NCI-H2029 (cell line): ENCODE measurements at places on chromosomes 6 and 20.

DNA sequence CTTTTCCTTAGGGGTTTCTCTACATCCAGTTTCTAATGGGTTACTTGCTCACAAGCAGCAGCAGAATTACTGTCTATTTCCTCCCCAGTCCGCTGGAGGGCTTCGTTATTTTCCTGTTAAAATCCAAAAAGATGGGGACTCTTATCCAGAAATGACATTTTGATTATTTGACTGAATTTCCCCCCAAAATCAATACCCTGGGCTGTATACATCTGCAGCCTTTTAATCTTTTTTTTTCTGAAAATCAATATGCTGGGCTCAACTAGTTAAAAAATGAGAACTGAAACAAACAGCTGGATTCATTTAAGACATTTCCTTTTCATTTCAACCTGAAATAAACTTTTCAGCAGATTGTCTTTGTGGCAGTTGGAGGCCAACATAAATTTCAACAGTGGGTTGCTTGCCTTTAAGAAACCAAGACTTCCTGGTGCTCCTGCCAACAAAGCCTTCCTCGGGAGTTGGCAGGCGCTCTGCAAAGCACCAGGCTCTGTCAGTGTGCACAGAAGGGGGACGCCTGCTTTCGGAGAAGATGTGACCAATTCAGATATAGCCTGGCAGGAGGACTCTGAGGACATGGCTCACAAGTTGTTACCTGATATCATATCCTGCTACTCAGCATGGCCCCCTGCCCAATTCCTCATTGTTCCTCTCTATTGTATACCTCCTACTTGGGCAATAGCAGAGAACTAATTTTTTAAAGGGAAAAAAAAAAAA lies 204.7 kb upstream of the ARG1 start:
- DNase-seq, result no peak

DNA sequence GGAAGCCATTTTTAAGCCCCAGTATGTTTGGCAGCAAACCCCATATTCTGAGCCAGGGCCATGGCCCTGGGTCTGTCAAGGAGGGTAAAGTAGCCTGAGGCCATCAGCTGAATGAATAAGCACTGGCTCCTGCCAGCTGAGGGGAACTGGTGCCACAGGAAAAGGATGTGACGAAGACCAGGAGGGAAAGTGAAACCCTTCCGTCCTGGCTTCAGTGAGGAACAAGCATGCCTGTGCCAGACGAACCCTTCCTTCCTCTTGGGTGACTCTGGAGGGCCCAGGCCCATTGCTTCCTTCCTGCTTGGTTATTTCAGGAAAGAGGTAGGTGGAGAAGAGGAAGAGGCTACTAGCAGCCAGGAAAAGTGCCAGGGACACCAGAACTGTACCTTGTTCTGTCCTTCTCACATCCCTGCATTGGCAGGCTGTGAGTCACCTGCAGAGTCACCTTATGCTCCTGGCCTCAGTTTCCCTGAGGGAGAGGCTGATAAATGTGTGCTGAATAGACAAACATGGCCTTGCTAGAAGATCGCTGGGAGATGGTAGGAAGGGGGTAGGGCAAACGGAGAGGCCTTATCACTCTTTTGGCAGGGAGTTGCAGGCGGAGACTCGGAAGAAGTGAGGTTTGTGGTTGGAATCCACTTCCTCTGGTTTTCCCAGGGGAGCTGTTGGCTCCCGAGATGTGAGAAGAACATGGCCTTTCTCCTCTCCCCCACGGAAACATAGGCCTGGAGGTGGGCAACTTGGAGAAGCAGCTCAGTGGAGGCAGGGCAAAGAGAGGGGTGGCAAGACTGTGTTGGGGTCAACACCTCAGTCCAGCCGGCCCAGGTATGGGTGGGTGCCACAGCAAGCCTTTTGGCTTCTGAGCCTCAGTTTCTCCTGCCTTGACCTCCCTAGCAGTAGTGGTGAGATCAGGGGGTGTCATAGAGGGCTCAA lies 37.4 kb downstream of the COX4I2 start:
- DNase-seq, result peak; percentile 55

GRCh38 chr6:55433446-55434130 lies 106.3 kb downstream of the GFRAL start:
- DNase-seq, result no peak

DNA sequence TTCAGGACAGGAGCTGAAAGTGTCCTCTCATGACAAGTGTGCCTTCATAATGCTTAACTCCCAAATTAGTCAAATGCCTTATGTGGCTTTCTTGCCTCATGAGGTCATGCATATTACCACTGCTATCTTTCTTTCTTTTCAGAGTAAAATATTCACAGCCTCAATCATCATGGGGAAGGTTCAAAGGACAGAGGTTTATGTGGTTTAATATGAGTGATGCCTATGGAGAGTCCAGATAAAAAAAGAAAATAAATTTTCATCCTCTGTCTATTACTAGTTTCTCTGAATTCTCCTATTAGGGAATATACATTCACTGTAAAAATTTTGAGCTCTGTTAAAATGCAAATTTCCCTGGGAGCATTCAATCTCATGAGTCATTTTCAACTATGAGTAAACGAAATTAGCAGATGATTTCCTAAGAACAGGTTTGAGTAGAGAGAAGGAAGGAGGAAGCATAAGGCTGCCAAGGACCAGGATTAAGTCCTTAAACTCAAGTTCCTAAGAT lies 396.9 kb upstream of the ADGRB3 start:
- DNase-seq, result no peak

DNA sequence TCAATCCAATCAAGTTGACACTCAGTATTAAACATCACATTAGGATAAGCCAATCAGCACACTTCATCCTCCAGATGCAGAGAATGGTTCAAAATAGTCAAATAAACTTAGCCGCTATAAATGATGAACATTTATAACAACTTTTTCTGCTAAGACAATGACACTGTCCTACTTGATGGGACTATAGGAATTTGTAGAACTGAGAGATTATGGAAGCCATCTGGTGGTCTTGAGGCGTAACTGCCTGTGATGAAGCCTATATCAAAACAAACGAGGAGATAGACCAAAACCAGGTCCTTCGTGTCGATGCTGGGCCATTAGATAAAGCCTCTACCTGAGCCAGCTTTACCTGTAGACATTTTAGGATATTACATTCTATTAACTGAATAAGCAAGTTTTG lies 631.1 kb downstream of the COL12A1 start:
- no peak for DNase-seq

- no peak for DNase-seq
These were observed 19.3 kb upstream of the APMAP start for GRCh38 chr20:25011831-25012241.

- no peak for DNase-seq
These were observed 160.3 kb upstream of the CDYL start for GRCh38 chr6:4615891-4616290.

- DNase-seq, result no peak
These were observed 11.1 kb downstream of the YWHAB start for GRCh38 chr20:44896583-44896982.

DNA sequence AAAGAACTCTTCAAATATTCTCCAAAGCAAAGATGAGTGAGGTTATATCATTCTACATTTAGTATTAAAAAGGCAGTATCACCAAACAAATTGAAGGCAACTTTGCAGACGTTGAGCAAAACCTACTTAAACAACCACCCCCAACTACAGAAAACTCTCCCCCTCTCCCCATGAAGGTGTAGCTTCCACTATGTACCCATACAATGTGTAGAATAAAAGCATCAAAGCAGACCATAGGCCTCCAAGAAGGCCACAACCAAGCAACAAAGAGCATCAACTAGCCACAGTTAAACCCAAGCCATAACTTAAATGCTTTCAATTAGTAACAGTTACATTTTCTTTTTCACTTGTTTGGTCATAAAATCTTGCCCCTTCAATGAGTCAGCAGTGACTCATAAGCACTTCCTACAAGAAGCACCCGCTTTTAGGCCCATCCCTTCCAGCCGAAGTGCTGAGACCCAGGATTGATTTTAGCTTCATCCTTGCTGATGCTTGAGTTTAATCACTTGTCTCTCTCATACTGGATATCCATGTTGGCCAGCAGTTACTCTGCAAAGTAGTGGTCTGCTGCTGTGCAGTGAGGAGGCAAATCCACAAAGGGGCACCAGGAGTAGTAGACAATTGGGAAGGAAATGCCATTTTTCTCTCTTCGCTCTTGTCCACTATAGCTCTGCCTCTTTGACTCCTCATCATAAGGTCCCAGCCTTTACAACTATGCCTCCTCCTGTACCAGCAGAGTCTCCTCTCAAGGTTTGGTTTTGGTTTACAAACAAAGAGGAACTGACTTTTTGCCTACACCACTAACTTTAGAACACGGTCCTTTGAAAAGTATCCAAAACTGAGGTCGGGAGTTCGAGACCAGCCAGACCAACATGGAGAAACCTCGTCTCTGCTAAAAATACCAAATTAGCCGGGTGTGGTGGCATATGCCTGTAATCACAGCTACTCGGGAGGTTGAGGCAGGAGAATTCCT lies 8.4 kb upstream of the NUP153 start:
- no peak for DNase-seq

DNA sequence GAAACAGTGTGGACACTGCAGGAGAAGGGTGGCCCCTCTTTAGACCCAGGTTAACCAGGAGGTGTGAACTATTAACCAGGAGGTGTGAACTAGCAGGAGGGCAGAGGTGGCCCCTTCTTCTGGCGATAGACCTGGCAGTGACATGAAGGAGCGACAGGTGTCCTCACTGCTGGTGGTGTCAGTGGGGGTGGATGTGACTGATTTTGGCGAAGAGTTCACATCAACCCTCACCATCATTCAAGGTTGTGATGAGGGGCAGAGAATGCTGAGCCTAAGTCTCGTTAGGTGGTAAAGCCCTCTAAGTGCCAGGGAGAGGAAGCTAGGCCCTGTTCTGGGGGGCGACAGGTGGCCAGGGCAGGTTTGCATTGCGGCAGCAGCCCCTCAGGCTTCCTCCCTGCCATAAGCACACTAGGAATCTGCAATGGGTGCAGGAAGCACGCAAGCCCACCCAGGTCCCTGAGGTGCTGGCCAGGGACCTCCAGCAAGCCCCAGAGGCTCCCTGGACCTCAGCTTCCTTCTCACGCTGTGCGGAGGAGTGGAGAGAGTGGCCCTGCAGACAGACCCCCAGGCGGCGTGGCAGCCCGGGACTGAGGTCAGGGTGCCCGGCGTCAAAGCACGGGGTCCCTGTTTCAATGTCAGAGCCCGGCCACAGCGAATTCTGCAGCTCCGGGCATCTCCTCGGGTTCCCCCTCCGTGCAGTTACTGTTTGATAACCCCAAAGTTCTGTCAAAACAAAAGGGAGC lies 13.7 kb downstream of the NPEPL1 start:
- no peak for DNase-seq

- no peak for DNase-seq
These were observed 36.8 kb downstream of the SASH1 start for GRCh38 chr6:148379481-148379880.

DNA sequence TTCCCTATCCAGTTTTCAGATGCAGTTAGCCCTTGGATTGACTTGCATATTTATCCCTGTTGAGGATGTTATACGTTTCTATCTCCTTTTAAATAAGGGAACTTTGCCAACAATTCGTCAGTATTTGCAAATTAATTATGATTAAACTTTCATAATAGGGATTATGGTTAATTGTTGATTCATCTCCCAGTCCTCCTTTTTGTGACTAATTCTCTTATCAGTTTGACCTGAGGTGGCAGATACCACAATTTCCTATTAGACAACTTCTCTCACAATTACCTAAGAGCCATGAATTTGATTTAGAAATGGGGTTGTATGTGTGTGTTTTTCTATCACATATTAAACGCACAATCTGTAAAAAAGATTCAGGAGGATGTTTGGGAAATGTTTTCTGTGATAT lies 172.9 kb downstream of the LAMA2 start:
- no peak for DNase-seq

- no peak for DNase-seq
These were observed 240.8 kb upstream of the KCNQ5 start for GRCh38 chr6:72381076-72381475.

GRCh38 chr20:13041574-13042457 lies 33.0 kb downstream of the SPTLC3 start:
- no peak for DNase-seq

GRCh38 chr6:152147269-152147668 lies 339.8 kb downstream of the ESR1 start:
- DNase-seq, result no peak

DNA sequence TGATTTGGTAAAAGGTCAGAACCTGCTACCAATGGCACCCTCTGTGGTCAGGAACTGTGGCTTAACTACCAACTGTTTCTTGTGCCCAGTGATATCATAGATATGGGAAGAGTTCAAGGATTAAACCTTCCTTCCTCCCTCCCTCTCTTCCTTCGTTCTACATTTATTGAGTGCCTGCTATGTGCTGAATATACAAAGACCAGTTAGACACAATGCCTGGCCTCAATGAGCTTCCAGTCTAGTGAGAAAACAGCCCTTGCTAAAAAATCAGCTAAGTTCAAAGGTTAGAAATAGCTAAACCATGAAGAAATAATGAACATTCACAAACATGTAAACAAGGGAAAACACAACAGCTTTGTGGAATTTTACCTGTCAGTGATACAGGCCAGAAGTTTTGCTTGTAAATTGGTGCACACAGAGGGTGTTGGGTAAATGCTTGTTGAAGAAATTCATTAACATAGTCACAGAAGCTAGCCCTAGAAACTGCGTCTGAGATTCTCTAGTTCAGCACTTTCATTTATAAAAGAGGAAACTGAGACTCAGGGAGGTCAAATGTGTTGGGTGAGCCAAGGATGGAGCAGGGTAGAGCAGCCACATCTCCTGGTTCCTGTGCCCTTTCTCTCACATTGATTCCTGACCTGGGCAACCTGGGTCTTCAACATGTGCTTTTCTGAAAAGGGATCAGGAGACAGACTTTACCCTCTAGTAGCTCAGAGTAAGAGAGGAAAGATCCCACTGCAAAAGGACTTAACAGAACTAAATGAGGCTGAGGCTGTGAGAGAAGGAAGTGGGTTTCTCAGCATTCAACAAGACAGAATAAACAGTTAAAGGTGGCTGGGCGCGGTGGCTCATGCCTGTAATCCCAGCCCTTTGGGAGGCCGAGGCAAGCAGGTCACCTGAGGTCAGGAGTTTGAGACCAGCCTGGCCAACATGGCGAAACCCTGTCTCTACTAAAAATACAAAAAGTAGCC lies 14.4 kb upstream of the FOXO3 start:
- DNase-seq, result no peak

DNA sequence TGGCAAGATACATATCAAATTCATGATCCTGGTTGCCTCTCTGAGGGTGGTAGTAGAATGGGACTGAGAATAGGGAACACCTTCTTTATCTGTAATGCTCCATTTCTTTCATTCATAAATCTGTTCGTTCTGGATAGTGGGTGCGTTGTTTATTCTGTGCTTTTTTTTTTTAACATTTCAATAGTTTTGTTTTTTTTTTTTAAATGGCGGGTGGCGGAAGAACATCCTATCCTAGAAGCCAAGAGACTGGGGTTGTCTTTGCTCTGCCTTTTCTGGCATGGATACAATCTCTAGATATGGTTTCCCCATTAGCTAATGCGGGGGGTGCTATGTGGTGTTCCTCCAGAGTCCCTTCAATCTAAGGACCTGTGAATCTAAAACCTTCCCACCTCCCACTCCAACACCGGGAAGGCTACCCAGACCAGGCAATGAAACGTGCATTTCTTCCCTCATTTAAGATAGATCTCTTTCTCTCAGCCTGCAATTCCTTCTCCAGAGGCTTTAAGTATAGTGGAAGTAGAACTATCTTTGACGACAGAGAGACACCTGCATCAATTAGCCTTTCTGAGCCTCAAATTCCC lies 883 bp upstream of the CCDC28A start:
- no peak for DNase-seq
